Stimulated activated CD4-positive, alpha-beta T cell treated with anti-CD3 and anti-CD28 coated beads, Interleukin-15, amount 100 ng/mL, for 1 hour (primary cell): ENCODE measurements at places on chromosomes 4 and X.

- DNase-seq, result no peak
These were observed 47.7 kb downstream of the KLF8 start for GRCh38 chrX:56279863-56280262.

DNA sequence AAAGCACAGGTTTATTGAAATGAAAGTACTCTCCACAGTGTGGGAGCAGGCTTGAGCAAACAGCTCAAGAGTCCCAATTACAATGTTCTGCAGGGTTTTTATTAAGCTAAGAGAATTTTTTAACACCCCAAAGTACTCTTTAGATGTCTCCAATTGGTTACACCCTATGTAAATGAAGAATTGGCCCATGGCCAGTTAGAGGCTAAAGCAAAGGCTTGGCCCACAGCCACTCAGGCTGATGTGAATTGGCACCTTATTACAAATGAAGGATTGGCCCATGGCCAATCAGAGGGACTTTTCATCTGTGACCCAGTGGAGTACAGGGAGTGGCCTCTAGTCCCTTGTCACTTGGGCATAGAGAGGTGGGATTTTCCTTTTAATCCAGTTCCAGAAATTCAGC, 30.1 kb upstream of the IQCM start:
- DNase-seq, result no peak

DNA sequence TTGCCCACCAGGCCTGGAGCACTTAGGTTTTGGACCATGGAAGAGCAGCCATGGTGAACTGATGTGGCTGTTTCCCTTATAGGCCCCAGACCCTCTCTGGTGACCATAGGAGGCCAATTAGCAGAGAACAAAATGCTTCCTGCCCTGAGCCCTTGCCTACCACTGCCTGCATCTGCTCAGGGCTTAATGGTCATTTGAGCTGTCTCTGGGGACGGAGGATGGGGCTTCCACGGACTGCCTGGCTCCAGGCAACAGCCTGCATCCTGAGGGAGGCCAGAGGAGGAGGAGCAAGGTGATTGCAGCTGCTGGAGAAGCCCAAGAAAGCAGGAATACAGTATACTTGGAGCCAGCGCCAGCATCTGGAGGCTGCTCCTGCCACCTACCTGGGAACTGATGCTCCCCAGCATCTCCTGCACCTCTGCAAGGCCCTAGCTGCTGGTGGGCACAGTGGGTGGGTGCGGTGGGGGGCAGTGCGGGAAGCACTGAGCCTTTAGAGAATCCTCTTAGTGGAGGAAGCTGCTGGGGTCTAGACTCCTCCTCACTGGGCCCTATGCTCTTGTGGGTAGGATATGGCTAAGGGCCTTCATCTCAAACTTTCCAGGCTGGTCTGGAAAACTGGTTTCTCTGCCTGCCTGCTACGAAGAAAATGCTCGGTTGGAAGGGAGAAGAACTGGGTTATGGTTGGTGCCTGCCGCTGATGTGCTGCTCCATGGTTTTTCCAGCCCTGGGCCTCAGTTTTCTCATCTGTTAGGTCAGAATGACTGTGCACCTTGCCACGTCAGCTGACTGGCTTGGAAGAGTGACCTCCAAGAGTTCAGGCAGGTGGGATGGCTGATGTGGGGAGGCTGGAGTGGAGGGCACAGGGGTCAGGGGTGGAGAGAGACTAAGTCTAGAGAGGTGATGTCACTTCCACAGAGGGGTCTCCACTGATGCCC, 158.8 kb upstream of the PJA1 start:
- no peak for DNase-seq

- no peak for DNase-seq
These were observed 1.6 kb downstream of the NHS start for GRCh38 chrX:17376431-17377077.

- DNase-seq, result no peak
These were observed 106.4 kb upstream of the SCOC start for GRCh38 chr4:140266958-140267568.

GRCh38 chrX:103629318-103630170, 769 bp downstream of the TCEAL1 start:
- no peak for DNase-seq

GRCh38 chr4:53191997-53192396, 173.9 kb downstream of the SCFD2 start:
- no peak for DNase-seq

DNA sequence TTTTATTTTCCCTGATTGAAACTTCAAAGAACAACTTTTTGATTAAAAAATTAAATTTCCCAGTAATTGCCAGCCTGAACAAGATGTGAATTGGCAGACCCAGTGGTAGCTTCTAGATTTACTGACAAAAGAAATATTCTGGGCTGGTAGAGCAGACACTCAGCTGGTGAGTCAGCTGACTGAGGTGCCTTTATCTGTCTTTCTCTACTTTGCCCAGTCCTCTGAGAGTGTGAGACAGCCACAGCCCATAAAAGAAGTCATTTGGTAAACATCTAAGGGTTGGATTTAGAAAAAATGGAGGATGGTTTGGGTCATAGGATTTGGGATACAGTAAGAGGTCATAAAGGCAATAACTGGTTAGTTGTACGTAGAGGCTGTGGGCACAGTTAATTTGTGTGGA, 54.5 kb downstream of the CCSER1 start:
- no peak for DNase-seq

- DNase-seq, result no peak
These were observed 70.5 kb downstream of the HADH start for GRCh38 chr4:108060164-108060563.

- DNase-seq, result no peak
These were observed 627 bp downstream of the CDKN2AIP start for GRCh38 chr4:183445097-183445428.

GRCh38 chr4:120658772-120659171, 263.8 kb downstream of the PRDM5 start:
- no peak for DNase-seq

DNA sequence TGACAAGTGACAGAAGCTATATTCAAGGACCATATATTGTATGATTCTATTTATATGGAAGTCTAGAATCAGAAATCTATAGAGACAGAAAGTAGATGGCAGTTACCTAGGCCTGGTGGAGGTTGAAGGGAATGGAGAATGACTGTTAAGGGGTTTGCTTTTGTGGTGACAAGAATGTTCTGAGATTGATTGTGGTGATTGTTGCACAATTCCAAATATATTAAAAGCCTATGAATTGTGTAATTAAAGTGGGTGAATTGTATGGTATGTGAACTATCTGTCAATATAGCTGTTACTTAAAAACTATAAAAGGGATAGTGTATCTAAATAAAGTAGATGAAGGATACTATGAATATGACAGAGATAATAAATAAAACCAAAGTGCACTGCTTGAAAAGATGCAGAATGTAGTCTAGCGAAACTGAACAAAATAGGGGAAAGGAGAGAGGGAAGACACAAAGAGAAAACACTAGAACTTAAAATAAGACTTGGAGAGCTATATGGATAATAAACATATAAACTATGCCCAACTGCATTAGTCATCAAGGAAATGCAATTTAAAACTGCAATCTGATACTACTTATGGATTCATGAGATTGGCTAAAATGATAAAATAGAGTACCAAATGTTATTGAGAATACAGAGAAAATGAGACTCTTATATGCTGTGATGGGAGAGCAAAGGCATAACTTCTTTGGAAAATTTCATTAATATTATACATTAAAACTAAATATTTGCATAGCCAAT, 82.1 kb upstream of the BANK1 start:
- no peak for DNase-seq

DNA sequence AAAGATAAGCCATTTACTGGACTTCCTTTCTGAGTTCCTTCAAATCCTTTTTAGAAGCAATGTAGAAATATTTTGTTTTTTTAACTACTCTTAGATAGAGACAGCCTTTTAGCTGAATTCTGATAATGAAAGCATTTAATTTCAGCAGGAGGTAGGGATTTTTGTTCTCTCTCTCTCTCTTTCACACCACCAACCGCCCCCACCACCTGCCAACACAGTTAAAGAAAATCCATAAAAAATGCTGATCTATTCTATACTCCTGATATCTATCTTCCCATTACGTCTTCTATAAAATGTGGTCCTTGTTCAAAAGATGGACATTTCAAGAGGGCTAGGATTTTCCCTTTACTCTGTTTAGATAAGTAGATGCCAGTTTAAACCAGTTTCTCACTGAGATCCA, 104.5 kb downstream of the DCLK2 start:
- DNase-seq, result no peak

DNA sequence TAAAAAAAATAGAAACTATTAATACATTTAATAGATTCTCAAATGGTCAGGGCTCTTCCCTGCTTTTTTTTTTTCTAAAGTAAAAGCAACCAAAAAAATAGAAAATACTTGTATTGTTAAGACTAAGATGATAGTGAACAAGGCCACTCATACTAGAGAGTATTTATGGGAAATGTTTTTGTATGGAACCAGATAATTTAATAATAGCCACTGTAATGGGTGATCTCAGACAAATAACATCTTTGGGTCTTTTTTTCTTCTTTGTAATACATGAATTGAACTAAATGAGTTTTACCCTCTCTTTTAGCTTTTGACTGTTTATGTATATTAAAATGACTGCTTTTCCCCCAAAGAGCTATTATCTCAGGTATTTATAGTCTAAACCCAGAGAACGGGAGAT, 92.1 kb upstream of the ELOVL6 start:
- no peak for DNase-seq

DNA sequence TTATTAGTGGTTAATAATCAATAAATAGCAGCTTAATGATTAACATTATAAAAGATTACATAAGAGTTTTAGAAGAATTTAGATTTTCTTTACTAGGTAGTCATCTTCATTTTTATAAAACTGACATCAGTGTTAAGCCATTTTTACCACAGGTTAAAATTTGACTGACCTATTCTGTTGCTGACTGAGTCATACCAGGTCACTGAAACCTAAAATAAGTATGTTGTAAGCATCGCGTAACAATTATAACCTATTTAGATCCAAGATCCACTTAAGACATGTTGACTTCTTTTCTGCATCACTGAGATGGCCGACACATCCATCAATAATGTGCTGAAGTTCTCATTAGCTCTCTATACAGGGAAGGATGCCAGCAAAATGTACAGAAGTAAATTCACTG, 36.7 kb downstream of the ARX start:
- no peak for DNase-seq

- no peak for DNase-seq
These were observed 16.3 kb downstream of the NAT8L start for GRCh38 chr4:2075171-2075986.

- no peak for DNase-seq
These were observed 1560.4 kb upstream of the TENM3 start for GRCh38 chr4:180682776-180683175.

DNA sequence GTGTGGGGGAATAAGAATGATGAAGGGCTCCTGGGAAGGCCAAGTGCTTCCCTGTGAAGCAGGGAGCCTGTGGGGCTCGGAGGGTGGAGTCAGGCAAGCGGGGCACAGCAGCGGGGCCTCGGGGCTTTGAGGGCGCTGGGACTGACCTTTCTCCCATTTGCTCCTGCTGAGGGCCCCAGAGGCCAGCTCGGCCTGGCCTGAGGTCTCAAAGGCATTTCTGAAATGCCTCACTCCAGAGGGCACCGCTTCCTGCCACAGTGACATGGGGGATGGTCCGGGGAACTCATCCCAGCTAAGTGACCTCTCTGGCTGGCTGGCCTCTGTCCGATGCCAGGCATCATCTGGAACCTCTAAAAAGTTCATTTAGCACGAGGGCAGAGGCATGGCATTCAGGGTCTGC, 98.8 kb upstream of the STX18 start:
- DNase-seq, result no peak

DNA sequence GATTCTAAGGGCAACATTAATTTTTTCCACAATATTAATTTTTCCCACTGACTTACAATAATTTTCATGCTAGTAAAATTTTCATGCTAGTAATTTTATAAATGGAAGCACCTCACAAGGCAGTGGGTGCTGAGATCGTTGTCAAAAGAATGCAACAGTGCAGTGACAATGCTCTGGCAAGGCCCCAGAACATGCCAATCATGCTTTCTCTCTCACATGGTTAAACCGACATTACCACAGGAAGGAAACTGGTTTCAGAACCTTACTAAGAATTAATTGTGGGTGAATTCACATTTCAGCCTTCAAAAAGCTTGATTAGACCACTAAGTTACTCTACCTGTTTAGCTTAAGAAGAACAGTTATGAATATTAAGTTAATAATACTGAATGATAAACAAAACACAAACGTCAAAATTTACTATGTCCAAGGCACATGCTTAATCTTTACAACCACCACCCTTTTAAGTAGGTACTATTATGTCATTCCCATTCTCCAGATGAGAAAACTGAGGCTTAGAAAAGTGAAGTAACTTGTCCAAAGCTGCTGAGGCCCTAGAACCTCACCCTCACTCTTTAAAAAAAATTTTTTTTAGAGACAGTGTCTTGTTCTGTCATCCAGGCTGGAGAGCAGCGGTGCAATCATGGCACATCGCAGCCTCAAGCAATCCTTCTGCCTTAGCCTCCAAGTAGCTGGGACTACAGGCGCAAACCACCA, 10.0 kb upstream of the OPHN1 start:
- no peak for DNase-seq

- DNase-seq, result no peak
These were observed 255.1 kb upstream of the VEGFC start for GRCh38 chr4:177047851-177048174.

DNA sequence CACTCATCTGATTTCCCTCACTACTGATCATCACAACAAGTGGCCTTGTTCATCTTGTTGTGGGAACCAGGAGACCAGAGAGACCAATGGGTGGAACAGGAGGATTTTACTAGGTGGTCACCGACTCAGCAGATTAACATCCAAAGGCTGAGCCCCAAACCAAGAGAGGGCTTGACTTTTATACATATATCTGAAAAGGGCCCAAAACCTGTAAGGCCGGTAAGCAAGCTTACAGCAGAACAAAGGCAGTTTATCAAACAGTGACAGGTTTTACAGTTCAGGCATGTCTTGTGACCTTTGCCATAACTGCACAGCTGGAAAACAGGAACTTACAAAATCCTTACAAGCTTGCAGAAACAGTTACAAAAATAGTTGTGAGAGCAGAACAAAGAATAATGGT, 195.9 kb downstream of the OR13H1 start:
- no peak for DNase-seq

DNA sequence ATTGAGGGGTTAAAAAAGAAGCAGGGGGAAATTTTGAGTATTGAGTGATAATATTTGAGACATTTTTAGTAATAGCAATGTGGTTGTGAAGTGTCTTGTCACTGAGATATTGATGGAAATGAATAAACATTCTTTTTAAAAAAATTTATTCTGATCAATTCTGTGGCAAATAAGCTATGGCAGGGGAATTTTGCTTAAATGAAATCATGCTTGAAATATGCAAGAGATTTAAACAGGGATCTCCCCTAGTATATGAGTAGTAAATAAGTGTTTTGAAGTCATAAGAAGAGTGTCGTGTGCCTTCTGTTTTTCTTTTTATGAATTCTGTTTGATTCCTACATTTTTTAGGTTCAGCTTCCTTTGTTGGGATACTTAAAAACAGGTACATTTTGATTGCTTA, 23.2 kb downstream of the IL15 start:
- DNase-seq, result no peak

DNA sequence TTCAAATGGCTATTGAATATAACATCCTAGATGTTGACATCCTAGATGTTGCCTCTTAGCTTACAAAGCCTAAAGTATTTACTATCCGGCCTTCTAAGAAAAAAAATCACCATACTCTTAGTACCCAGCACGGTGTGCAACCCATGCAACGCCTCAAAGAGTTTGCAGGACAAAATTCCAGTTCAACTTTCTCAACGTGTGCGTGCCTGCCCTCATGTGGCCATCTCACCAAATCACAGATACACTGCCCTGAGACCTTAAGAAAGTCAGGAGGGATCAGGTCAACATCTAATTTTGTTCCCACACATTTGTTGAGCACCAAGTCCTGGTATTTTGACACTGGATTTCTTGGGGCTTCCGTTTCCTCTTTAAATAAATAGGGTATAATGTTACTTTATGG, 68.3 kb downstream of the CRMP1 start:
- DNase-seq, result no peak

- peak; percentile 10 for DNase-seq
These were observed 768 bp downstream of the MID2 start for GRCh38 chrX:107826238-107827029.
